ENCODE measurements at places on chromosomes 2 and 18.

GRCh38 chr2:190355968-190356644, 12.7 kb downstream of the INPP1 start:
- no peak for DNase-seq

DNA sequence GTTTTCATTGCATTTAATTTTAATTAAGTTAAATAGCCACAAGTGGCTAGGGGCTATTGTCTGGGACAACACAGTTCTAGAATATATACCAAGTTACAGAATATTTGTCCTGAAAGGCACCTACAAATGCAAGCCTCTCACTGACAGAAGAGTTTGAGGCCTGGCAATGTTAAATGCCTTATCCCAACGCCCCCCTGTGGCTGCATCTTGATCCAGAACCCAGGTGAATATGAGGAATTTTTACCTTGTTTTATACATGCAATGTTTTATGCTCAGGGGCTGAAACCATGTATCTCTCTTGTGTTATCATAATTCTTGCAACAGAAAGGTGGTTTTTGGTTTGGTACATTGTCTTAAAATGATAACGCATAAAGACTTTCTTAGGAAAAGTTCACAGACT, 71.8 kb upstream of the SEC11C start:
- no peak for DNase-seq

- no peak for DNase-seq
Observed at GRCh38 chr2:84797271-84797670, 83.6 kb downstream of the TRABD2A start.

DNA sequence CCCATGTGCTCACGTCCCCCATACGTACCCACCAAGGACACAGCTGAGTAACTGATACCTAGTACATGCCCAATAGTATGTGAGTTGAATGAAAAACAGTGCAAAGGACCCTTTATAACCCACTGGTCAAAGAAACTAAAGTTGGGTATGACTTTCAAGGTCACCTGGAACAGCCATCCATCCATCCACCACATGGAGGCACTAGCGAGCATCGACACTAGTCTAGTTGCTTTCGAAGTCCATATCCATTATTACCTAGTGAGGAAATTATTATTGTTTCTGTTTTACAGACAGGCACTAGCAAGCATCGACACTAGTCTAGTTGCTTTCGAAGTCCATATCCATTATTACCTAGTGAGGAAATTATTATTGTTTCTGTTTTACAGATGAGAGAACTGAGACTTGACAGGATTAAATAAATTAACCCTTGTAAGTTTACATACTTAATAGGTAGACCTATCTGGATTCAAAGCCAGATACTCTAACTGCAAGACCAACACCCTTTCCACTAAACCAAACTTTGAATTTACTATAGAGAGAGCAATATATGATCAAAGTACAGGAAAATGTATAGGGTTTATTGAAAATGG, 233.7 kb downstream of the METTL4 start:
- DNase-seq = no peak

DNA sequence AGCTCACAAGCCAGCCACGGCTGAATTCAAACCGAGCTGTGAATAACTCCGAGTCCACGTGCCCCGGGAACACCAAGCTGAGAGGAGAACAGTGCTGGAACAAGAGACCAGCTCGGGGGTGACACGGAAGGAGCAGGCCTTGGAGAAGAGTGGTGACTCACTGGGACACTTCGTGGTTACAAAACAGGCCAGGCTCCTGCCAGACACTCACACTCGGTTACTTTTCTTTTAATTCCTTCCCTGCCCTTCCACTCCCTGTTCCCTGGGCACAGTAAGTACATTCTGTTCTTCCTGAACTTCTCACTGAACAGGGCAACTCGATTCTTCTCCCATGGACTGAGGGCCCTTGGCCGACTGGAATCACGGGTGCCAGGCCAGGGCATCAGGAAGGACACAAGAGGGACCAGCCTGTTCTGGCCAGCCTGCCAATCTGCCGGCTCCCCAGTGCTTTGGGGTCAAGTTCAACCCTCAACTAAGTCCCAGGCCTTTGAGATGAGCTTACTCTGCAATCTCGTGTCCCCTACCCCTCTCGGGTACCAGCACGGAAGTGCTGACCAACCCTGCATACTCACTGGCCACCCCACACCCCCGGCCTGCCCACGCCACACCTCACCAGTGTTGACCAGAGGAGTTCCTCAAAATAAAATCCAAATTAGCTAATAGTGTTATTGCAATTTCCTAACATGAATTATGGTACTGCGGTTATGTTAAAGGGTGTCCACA, 87.5 kb downstream of the TFCP2L1 start:
- DNase-seq = no peak

GRCh38 chr2:53257287-53257686, 510.3 kb upstream of the CHAC2 start:
- DNase-seq = no peak

- no peak for DNase-seq
Observed at GRCh38 chr18:44881461-44882162, 200.9 kb downstream of the SETBP1 start.

GRCh38 chr2:183024339-183025095, 13.7 kb downstream of the NCKAP1 start:
- DNase-seq = no peak

DNA sequence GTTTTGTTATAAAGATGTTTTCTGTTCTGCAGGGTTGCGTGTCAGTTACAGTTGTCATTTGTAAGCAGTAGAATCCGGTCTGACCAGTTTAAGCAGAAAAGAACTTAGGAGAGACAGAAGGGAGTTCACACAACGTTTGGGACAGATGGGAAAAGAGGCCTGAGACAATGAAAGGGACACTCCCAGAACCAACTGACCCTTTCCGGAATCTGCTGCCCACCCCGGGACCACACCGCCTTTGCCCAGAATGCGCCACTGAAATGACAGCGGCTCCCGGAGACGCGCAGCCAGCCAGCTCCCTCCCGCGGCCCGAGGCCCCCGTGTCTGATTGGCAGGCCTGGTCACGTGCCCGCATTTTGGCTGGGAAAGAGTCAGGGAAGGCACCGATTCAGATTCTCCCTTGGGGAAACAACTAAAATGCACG, 244.6 kb downstream of the BCL2 start:
- peak; percentile 12 for DNase-seq

DNA sequence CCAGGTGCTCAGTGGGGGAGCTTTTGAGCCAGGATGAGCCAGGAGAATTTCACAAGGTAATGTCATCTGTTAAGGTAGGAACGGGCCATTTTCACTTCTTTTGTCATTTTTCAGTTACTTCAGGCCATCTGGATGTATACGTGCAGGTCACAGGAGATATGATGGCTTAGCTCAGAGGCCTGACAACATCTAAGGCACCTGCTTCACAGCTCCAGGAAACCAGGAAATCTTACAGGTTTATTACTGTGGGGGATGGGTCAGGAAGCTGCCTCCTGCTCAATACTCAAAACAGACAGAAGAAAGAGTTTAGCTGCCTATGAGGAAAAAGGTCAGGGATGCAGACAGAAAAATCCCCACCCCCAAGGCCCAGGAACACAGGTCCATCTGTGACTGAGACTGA, 364.3 kb upstream of the LRP1B start:
- no peak for DNase-seq

DNA sequence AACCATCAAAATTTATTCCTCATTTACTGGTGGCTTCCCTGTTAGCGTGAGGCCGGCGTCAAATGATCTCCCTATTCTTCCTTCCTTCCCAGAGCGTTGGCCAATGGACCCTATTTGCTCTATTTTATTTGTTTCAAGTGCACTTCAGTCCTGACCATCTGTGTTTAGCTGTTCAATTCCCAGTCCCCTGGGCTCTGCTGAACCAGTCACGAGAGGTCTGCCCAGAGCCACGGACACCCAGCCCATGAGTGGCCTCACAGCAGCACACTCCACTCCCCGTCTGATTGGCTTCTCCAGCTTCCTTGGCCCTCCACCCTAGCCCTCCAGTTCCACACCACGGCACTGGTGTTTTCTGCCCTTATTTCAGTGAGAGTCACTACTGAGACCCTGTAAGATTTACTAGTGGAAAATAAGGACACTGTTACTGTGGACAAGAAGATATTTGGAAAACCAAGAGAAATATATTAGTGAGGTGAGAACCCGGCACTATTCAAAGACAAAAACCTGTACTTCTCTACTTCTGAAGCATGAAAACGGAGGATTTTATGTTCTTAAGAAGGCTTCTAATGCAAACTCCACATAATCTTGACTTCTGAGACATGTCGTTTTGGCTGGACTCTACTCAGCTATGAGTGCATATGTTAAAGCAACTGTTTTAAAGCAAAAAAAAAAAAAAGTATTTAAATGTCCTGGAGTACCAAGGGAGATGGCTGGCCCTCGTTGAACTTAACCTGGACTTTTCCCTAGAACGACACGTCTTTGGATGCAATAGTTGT, 86.6 kb downstream of the COL6A3 start:
- DNase-seq = no peak

GRCh38 chr18:6672821-6673308, 56.7 kb upstream of the ARHGAP28 start:
- DNase-seq = no peak

DNA sequence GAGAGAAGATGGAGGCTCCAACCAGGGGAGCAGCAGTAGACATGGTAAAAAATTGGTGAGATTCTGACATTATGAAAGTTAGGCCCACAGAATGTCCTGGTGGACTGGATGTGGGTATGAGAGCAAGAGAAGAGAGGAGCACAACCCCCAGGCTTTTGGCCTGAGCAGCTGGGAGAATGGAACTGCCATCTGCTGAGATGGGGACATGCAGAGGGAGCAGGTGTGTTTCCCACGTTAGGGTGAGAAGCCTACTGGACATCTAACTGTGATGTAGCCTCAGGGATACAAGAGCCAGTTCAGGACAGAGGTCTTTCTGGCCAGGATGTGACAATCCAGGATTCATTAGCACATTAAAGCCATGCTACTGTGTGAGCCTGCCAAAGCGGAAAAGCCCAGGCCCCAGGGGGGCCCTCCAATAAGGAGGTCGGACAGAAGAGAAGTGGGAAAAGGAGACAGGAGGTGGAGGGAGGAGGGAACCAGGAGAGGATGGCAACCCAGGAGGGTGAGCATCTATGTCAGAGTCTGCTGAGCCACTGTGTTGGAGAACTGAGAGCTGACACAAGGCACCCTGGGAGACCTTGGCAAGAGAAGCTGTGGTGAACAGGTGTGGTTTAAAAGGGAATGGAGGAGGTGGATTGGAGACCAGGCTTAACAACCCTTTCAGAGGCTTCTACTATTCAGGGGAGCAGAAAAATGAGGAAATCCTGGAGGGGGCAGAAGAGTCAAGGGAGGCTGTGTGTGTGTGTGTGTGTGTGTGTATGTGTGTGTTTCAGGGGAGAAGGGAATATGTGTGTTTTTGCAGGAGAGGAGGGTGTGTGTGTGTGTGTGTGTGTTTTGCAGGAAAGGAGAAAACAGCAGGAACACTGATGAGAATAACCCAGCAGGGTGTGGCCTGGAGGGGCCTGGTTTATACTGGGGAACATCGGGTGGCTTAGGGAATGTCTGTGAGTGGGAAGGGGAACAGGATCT, 10.5 kb downstream of the CYB5A start:
- no peak for DNase-seq

DNA sequence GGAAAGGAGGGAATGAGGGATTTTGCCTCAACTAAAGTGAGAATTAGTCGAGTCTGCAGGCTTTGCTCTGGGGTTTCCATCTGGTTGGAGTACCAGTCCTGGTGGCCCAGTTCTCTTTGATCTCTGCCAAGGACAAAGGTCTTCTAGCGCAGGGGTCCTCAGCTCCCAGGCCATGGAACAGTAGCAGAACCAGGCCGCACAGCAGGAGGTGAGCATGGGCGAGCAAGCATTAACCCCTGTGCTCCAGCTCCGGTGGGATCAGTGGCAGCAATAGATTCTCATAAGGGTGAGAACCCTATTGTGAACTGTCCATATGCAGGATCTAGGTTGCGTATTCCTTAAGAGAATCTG, 23.9 kb downstream of the MTHFD2 start:
- DNase-seq = no peak

DNA sequence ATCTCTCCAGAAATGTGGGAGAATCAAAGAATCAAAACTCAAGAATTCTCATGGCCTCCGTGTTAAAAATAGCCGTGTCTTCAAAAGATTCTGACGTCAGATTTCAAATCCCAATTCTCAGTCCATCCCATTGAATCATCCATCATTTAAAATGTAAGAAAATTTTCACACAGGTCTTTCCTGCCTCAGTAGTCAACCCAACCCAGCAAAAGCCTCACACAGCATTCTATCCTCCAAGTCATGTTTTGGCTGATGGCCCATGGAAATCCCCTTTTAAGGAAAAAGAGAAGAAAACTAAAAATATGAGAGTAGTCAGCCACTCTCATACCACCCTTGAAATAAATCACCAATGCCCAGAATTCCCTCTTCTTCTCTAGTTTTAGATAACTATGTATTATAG, 211.8 kb downstream of the C1D start:
- DNase-seq = no peak

- DNase-seq = no peak
Observed at GRCh38 chr2:71348302-71348701, 16.7 kb downstream of the ZNF638 start.

DNA sequence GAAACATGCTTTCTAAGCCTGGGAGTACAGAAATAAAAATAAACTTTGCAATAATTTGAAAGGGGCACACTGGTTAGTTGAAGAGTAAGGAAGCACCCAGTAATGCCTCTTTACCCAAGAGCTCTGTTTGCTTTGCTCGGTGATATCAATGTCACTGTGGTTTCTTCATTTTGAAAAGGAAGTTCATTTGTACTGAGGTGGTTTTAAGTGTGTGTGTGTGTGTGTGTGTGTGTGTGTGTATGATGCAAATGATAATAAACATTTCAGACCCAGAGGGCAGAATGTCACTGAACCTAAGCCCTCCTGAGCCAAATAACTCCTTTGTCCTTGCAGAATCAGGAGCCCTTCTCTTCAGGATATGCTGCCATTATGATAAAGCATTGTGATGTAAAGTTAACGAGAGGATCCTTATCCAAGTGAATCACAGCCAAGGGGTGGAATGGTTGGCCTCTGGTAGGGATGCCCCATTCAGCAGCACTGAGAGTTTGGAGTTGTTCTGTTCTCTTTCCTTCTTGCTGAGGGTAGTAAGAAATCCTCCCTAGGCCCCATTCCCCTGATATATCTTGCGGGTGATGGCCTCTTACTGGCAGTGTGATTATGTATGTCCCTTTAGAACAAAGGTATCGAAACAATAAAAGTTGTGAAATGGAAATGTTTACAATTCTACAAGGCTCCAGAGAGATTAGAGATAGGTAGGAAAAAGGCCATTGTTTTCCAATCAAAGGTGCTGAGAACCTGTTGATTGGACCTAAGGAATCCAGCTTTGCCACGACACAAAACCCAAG, 7.6 kb downstream of the ITGA6 start:
- no peak for DNase-seq

DNA sequence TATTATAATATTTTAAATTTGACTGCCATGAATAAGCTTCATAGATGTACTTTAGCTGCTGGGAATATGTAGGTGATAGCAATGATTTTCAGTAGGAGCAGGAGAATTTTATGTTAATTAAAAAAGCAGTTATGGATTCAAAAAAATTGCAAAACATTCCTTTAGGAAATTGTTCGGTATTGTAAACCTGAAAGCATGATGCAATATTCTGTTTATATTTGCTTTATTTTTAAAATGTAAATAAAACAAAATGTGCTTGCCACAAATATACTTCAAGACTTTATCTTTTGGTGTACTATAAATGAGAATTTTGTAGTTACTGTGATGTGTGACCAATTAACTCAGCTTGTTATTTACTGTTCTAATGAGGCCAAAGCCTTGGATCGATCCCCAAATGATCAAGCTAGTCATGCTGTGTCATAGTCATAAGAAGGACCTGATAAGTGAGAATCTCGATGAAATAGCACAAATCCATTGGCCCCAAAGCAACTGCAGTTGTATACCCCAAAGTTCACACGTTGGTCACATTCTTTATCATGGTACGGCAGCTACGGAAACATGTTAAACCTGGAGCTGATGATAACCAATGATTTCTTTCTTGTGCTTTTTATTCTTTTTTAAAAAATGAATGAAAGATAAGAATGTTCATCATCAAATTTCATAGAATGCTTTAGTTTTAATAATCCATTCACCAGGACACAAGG, 23.6 kb upstream of the ATIC start:
- DNase-seq = no peak

Measured in CMK (cell line).